ENCODE measurements at places on chromosomes 7 and 10. TPM values are rescaled to one million over a fixed set of nuclear protein-coding genes. Genes with fewer than 3 reads are reported as not detected.

DNA sequence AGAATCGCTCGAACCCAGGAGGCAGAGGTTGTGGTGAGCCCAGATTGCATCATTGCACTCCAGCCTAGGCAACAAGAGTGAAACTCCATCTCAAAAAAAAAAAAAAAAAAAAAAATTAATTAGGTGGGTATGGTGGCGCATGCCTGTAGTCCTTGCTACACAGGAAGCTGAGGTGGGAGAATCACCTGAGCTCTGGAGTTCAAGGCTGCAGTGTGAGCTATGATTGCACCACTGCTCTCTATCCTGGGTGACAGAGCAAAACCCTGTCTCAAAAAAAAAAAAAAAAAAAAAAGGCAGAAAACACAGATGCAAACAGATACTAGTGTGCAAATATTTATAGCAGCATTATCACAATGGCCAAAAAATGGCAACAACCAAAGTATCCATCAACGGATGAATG lies 134.4 kb downstream of the RGS10 start:
- H3K4me3 ChIP-seq = no peak overlapping the region
- H3K27me3 ChIP-seq = no peaks in the 10 kb centered on the region
- no peak overlapping the region for H3K27ac ChIP-seq
- H3K36me3 ChIP-seq = no peaks in the 10 kb centered on the region
- H3K4me1 ChIP-seq = peaks cover 27% of the 10 kb centered on the region

- no peaks in the 10 kb centered on the region for H3K4me1 ChIP-seq
- no peaks in the 10 kb centered on the region for H3K36me3 ChIP-seq
- H3K27ac ChIP-seq = no peak overlapping the region
- DNase-seq = no peak
Observed at GRCh38 chr10:24887855-24888231, 64.6 kb downstream of the PRTFDC1 start.

DNA sequence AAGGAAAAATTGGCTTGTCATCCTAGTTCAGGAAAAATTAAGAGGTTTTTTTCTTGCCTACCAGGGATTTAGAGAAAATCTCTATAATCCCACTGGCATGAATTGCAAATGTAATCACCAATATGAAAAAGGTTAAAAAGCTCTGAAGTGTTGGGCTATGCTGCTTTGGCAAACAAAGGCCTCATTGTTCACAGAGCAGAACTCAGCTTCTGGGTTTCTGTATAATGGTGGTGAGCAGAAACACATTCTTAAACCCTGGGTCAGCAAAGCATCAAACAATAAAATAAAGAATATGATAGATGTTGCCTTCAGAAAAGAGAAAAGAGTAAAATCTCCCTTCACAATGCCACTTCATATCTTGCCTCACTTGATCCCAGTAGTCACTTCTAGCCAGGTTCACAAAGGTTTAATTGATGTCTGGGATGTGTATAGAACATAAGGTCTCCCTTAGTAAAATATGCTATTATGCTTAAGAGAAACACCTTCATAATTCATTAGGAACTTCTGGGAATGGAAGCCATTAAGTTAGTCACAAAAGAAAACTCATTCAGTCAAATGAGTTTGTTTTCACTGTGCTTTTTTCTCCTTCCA lies 1255.5 kb upstream of the PHF14 start:
- H3K36me3 ChIP-seq = no peaks in the 10 kb centered on the region
- DNase-seq = no peak
- no peak overlapping the region for H3K27ac ChIP-seq
- no peaks in the 10 kb centered on the region for H3K27me3 ChIP-seq
- no peak overlapping the region for H3K4me3 ChIP-seq

DNA sequence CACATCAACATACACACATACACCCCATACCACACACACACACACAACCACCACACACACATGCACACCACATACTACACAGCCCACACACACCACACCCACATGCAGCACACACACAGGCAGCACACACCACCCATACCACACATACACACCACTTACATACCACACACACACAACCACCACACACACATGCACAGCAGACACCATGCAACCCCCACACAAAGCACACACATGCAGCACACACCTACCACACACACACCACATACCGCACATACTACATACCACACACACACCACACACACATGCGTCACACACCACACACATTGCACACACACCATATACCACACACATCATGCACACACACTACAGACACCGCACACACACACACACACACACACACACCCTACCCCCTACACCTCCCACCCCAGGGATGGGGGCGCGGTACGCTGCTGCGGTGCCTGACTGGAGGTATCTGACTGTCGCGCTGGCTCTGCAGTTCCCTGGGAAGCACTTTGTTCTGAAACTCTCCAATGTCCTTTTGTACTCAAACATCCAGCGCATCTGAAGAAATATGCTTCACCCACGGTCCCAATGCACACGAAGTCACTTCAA lies 5.4 kb upstream of the TRPV6 start:
- no peaks in the 10 kb centered on the region for H3K27me3 ChIP-seq
- no peak for DNase-seq
- no peaks in the 10 kb centered on the region for H3K36me3 ChIP-seq

GRCh38 chr10:22895252-22895651 lies 32.6 kb upstream of the ARMC3 start:
- no peaks in the 10 kb centered on the region for H3K27me3 ChIP-seq
- no peaks in the 10 kb centered on the region for H3K4me1 ChIP-seq
- DNase-seq = no peak
- no peak overlapping the region for H3K4me3 ChIP-seq

The HTR5A gene
- not detected for total RNA-seq

Data from adrenal gland (tissue), 19 donors.